GM12892 (cell line): ENCODE measurements at places on chromosomes 6 and 20.

DNA sequence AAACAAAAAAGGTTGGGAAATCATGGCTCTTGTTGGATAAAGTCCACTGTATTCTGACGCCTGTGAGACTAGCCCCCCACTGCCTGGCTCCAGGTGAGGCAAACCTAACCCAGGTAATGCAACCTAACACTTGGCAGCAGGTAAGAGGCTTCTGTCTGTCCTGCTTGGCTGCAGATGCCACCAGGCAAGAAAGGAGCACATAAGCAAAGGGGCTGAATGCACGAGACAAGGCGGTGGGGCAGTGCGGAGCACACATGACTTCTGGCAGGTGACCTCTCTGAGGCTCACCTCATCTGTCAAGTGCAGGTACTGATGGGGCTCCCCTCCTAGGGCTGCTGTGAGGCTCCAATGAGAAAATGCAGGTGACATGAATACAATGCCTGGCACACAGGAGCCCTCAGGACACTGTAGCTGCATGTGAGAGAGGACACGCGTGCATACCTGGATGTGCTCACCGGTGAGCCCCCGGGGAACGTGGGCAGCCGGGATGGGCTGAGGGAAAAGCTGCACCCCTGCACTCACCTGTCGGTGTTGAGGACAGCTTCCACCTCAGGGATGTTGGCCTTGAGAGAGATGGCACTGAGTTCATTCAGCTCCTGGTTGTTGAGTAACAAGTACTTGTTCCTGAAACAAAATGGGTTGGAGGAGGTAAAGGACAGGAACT, 54.1 kb downstream of the MYH7B start:
- DNase-seq, result no peak

DNA sequence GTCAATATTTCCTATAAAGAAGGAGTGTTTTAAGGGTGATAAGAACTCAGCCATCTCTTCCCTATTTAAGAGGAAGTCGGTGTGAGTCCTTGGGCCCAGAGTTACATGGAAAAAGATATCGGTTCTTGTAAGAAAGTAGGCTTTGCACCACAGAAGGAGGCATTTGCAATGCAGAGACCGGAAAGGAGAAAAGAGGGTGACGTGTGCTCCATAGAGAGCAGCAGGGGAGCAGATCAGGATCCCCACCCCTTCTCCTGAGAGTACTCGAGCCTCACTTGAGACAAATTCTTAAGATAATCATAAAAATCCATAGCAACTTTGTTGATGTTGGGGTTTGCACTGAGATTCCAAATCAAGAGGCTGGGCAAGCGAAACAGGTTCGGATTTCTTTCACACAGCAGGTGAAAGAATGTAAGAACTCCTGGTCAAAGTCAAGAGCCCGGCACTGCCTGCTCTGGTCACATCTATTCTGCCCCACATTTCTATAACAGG, 27.8 kb downstream of the FOXA2 start:
- DNase-seq, result no peak

DNA sequence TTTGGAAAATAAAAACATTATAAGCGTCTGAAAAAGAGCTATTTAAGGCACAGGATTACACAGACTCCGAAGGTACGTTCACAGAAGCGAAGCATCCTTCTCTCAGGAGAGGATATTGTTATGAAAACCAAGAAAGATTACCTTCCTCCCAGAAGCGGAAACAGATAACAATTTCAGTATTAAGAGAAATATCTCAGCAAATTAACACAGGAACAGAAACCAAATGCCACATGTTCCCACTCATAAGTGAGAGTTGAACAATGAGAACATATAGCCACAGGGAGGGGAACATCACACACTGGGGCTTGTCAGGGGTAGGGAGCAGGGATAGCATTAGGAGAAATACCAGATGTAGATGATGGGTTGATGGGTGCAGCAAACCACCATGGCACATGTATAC, 109.7 kb downstream of the CDK19 start:
- no peak for DNase-seq

DNA sequence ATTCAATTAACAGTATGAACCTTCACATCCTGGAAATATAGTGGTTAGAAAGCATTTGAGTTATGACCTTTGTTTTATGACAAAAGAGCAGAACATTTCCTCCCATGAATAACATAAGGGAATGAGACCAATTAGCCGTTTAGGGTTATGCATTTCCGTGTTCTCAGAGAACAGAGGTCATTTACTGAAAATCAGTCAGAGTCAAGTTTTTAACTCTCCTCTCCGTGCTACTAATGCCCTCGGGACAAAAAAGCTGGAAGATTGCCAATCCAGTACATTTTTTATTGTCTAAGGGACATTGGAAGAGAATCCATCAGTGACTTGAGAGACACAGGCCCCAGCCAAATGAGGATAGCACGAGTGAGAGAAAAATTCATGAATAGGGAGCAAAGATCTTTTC, 632.7 kb downstream of the RFPL4B start:
- DNase-seq, result no peak

DNA sequence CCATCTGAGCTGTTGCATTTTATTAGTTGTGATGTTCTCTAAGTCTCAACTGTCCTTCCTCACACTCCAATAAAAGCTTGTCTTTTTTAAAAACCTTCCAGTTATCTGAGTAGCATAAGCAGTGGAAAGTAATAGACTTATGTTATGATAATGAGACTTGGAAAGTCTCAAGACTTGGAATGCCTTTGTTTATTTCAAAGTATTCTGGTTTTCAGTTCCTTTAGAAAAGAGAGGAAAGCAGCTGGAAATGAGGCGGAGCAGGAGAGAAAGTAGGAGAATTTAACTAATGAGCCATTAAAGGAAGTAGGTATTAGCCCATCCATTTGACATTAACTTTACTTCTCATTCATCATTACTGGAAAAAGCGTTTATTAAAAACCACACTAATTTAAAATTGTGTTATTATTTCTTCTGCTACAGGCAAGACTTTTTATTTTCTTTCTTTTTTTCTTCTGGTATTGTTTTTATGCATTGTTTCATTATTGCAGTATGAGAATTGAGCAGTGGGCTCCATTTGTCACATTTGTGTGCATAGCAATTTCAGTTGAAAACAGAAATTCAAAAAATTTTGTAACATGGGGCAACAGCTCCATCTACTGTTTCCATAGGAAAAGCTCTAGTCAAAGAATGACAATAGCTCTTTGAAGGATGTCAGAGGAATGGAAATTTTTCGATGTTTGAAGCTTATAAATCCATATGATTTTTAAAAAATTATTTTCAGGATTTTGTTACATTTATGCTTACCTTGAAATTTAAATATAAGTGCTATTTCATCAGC, 194.8 kb downstream of the COL9A1 start:
- DNase-seq, result no peak
